Choroid plexus epithelial cell (primary cell): ENCODE measurements at places on chromosomes 5 and 9.

DNA sequence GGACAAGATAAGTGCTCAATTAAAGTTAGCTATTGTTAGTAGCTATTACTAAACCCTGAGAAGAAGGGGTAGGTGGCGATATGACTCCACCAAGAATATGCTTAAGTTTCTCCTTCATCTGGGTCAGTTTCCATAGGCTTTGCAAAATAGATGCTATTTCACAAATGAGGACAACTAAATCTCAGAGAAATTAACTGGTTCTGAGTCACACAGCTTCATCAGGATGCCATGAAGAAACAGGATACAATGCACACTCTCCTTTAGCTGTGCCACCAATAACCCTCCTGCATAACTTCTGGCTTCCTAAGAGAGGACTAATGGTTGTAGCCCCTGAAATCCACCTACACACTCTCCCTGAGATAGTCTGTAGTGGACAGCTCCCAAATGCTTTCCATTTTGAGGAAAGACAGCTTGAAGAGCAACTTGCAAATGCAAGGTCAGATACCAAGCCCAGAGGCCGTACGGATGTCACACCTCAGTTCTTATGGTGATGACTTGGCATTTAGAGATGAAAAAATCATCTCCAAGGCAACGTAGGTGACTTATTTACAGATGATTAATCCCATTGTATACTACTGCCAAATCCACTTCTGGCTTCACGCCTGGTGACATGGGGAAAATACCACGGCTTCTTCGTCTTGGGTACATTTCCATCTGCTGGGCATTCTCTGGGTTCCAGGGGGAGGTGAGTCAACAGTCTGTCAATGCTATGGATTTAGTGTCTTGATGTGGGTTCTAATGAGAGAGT, 251.4 kb upstream of the IL12B start:
- peak; percentile 68 for DNase-seq

- no peak for DNase-seq
Measured at GRCh38 chr5:179244044-179244443, 101.2 kb downstream of the ADAMTS2 start.

DNA sequence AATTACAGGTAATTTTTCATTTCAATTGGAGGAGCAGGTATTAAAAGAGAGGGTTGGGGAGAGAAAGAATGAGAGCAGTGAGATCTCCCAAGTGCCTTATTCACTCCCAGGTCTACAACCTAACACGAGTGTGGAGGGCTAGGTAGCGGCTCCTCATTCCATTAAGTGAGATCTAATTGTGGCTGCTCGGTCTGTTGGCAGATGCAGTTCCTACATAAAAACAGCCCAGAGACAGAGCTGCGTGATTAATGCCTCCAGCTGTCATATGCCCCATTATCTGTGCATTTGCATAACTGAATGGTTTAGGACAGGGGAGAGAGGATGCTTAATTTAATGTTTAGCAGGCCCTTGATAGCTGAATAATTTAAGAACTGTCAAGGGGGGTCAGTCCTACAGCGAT, 100.5 kb downstream of the PSAT1 start:
- no peak for DNase-seq

DNA sequence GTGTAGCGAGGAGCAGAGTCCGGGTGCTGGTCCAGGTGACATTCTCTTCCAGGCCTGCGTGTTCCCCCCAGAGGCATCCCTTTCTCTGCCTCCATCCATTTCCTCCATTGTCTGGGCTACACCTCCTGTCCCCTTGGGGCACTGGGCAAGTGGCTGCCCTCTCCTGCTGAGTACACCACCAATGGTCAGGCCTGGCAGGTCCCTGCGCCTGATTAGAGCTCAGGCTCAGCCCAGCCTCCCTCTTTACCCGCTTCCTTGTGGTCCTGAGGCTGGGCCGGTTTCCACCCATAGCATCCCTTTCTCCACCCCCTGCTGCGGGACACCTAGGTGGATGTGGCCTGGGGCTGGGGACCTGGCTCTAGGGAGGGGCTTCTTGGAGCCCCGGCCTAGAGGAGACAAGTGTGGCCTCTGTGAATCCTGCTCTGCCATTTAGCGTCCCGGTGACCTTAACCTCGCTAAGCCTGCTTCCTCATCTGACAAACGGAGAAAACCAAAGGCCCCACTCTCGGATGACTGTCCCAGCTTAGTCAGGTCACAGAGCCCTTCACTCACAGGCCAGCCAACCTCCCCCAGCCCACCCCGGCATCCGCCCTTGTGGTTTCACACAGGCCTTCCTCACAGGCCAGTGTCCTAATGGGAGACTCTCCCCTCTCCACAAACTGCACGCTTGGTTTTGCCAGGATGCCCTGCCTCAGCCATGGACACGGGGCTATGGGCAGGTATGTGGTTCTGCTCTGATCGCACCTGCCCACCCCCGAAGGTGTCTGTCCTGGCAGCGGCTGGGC, 12.9 kb downstream of the DOLPP1 start:
- DNase-seq, result no peak

- DNase-seq, result no peak
Measured at GRCh38 chr5:138657360-138657759, 82.2 kb upstream of the HSPA9 start.

GRCh38 chr9:89418882-89419640, 78.9 kb downstream of the SEMA4D start:
- DNase-seq, result no peak

DNA sequence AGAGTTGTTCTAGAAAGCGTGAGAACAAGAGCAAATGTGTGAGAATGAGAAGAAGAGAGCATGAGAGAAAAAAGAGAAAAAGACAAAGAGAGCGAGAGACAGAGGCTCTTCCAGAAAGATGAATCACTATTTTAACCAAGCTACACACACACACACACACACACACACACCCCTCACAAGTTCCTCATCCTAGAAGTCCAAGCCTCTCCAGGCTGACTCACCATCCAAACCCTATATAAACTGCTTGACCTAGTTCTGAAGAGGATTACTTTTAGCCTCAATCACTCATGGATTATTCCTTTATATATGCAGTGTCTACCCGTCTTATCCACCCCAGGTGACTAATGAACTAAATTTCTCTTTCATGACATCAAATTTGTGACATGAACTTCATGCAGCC, 37.6 kb downstream of the C9orf57 start:
- DNase-seq, result peak; percentile 83

- no peak for DNase-seq
Measured at GRCh38 chr9:7033076-7034045, 275.6 kb downstream of the KDM4C start.

DNA sequence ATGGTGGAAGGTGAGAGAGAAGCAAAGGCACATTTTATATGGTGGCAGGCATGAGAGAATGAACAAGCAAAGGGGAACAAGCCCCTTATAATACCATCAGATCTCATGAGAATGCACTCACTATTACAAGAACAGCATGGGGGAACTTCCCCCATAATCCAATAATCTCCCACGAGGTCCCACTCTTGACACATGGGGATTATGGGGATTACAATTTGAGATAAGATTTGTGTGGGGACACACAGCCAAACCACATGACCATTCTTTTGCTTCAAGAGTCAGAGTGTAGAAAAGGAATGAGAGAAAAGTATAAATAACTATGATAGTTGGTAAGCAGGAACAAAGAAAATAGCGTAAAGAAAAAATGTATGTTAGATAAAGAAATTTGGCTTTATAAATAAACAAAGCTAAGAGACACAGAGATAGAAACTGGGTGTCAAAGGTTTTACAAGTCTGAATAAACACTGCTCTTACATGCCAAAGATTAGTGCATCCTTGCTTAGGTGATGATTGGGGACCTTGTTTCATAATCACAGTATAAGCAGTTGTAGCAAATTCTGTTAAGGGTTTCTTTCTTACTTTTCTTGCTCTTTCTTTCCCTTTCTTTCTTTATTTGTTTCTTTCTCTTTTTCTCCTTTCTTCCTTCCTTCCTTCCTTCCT, 91.9 kb upstream of the PAPPA start:
- peak; percentile 53 for DNase-seq

GRCh38 chr5:72015103-72015548, 92.1 kb upstream of the MAP1B start:
- peak; percentile 94 for DNase-seq

DNA sequence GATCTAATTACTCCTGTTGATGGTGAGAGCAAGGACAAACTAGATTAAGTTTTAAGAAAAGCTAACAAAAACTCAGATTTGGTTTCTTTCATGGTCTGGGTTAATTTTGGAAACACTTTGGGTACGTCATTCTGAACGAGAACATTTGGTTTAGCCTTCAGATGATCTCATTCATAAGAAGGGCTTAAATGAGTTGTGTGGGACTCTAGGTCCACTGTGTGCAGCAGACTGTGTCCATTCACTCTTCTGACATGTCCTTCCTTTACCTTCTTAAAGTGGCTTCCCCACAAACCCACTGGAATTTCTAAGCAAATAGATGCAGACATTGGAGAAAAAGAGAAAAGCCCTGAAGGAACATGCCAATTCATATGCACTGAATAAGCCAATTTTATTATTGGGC, 96.8 kb downstream of the FBXO4 start:
- no peak for DNase-seq

DNA sequence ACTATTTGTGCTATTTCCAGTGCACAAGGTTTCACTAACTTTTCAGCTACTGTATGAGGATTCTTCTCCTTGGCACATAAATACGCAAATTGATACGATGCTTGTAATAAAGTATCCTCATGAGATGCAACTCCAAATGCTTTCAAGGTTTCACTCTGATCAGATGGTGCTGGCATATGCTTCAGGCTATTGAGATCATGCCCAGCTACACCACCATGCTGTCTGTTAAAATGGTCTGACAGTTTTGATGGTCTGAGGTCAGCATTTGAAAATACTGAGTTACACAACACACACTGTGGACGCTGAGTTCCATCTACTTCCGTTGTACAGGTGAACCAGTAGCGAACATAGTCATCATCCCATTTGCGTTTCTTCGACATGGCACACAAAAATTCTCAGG, 4.7 kb downstream of the FAM200C start:
- DNase-seq, result no peak

GRCh38 chr9:121871431-121872025, 220.1 kb downstream of the DAB2IP start:
- no peak for DNase-seq

GRCh38 chr9:123132696-123133095, 99.2 kb downstream of the GPR21 start:
- no peak for DNase-seq

GRCh38 chr9:79917421-79917820, 345.7 kb downstream of the TLE4 start:
- no peak for DNase-seq

- peak; percentile 41 for DNase-seq
Measured at GRCh38 chr9:37951671-37952449, 47.9 kb upstream of the SLC25A51 start.

GRCh38 chr9:134770972-134771971, 109.3 kb upstream of the FCN2 start:
- no peak for DNase-seq

GRCh38 chr5:86565197-86565789, 52.4 kb upstream of the COX7C start:
- no peak for DNase-seq

GRCh38 chr5:138468133-138468965, 3.1 kb downstream of the EGR1 start:
- DNase-seq, result peak; percentile 27

GRCh38 chr9:131366761-131367401, 27.0 kb upstream of the PRRC2B start:
- peak; percentile 75 for DNase-seq

DNA sequence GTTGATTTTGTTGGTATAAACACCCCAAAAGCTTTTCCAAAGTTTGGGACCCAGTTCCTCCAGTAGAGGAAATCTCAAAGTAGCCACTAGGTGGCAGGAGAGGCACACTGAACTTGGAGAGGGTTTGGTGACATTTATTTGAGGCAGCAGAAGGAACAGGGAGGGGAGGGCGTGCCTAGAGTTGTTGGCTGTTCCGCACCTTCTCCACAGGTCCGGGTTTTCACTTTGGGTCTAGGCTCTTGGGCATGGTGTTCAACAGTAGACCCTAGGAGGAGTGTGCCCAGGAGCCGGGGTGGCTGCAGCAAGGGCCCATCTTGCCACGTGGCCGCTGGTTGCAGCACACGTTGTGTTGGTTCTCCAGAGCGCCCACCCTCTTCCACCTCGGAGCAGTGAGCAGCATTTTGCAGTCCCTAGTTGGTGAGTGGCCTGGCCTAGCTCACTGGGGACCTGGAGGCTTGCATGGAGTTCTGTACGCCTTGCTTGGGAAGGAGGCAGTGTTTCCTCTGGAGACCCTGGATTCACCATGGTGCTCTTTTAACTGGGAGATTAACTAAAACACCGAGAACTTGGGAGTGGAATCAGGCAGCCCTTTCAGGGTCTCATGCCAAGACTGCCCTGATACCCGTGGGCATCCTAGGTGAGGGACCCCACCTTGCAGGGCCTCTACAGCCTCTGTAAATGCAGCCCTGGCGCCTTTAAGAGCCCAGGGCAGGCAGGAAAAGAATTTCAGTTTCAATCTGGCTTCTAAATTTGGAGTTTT, 28.2 kb downstream of the PTPA start:
- peak; percentile 91 for DNase-seq

DNA sequence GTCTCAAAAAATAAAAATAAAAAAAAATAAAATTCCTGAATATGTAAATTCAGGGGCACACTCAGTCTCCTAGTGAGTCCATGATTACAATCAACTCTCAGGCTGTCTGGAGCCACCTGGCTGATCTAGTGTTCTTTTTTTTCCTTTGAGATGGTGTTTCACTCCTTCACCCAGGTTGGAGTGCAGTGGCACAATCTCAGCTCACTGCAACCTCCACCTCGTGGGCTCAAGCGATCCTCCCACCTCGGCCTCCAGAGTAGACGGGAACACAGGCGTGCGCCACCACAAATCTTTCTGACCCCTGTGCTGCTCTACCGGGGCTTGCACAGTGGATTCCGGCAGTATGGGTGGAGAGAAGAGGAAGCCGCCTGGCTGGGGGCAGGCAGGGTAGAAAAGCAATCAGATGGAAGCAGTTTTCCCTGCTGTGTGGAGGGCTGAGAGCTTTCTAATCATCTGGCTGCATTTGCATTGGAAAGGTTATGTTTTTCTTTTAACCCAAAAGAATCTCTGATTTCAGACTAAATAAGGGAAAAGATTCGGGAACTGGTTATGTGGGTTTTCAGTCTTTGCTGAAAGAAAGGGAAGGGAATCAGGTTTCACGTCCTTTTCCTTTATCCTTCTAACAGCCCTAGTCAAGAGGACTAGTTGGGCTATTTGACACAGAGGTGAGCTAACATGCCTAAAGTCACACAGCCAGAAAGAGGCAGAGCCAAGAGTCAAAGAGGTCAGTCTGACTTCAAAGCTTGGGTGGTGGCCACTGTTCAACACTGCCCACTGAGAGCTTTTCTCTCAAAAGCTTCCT, 26.3 kb upstream of the CORO2A start:
- peak; percentile 53 for DNase-seq

DNA sequence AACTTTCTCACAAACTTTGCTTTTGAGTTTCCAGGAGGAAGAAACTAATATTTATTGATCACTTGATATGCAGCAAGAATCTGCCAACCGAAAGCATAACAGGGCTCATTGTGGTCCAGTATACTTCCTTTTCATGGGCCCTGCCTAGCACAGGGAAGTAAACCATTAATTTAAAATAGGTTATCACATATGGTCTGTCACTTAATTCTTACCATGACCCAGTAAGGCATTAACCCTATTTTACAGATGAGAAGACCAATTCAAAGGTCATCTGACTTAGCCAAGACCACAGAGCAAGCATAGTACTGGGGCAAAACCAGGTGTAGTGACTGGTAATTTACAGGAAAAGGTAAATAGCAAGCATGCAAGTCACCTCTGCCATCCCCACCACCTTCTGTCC, 336.9 kb upstream of the DMAC1 start:
- DNase-seq, result no peak

GRCh38 chr5:88488561-88488960, 219.9 kb upstream of the TMEM161B start:
- DNase-seq, result no peak
